ENCODE measurements at places on chromosomes 1 and 21.

- DNase-seq: no peak
Measured at GRCh38 chr1:36645867-36646266, 163.2 kb upstream of the CSF3R start.

DNA sequence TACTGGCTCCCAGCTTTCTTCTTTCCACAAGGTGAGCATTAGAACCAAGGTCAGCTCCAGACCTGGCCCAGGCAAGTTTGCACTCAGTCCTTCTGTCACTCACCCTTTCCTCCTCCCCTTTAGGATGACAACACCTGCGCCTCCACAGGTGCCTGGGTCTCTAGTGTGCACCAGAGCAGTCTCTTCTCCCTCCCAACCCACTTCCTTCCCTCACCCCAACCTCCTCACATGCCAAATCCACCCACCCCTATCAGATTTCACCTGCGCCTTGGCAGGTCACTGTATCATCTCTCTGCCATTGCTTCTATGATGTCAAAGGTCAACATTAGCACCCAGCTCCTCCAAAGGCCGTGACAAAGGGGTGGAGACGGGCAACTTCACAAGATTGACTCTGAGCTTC lies 38.0 kb downstream of the LBR start:
- DNase-seq: no peak

DNA sequence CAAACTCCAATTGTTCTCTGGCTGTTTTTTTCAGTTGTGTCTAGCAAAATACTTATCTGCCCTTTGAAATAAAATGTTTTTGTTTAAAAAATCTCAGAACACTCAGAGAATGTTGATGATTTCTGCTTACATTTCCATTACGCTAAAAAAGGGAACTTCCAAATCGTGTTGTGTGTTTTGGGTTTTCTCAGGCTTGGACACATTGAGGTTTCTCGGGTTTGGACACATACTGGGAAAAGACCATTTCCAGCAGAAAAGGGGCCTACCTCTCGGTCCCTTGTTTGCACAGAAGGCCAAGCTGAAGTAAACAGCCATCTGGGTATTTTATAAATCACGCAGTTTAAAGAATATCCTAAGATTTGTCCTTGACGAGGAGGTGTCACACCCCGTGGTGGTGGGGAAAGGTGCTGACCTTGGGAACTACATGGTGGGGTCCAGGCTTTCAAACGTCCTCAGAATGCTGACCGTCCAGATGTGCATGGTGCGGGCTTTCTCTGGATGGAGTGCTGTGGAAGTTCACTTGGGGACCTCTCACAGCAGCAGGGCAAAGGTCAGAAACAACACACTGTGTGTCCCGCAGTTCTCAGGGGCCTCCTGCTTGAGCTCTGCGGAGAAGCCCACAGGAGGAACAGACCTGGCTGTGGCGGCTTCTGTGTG lies 67.8 kb downstream of the SLC37A1 start:
- DNase-seq: no peak

DNA sequence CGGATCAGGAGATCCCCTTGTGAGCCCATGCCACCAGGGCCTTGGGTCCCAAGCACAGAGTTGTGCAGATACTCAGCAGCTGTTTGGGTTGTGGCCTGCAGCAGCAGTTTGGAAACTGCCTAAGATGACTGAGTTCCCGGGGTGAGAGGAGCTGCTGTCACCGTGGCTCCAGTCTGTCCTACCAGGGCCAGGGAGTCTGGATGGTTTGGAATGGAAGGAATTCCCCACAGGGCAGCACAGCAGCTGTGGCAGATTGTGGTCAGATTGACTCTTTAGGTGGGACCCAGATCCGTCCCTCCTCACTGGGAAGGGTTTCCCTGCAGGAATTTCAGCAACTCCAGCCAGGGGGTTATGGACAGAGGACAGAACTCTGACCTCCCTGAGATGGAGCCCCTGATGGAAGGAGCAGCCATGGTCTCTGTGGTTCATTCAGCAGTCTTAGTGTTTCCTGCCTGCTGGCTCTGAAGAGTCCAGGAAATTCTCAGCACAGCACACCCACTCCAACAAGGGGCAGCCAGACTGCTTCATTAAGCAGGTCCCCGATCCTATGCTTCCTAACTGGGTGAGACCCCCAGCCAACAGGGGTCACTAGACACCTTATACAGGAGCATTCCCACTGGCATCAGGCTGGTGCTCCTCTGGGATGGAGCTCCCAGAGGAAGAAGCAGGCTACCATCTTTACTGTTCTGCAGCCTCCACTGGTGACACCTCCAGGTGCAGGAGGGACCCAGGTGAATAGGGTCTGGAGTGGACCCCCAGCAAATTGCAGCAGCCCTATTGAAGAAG lies 51.5 kb upstream of the TNFSF4 start:
- DNase-seq: no peak

GRCh38 chr21:21396424-21396823 lies 398.2 kb downstream of the NCAM2 start:
- peak; percentile 8 for DNase-seq

DNA sequence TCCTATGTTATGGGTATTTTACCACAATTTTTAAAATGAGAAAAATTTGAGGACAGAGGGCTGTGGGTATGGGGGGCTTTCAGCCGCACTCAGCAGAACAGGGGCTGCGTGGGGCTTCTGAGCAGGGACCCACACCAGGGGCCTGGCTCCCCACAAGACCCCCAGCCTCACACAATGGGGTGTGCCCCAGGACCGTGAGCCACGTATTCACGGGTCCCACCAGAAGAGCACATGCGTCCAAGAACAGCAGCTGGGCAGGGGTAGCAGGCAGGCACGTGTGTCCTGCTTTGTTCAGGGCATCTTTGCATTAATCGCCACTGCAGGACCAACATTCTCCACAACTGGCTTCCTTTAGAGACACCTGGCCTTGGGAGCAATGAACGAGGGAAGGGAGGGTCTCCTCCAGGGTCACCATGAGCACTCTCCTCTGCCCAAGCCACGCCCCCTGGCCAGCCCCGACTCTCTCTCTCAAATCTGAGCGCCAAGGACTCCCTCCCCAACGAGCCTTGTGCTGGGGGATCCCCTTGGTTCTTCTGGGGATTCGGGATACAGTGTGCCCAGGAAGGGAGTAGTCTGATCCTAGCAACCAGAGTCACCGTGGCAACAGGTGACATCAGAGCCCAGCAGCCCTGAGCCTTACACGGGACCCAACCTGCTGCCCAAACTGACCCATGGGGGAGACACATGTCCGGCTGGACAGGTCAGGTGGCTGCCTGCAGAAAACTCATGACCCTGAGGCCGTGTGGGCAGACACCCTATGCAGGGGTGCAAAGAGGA lies 7.4 kb upstream of the ARF1 start:
- no peak for DNase-seq

DNA sequence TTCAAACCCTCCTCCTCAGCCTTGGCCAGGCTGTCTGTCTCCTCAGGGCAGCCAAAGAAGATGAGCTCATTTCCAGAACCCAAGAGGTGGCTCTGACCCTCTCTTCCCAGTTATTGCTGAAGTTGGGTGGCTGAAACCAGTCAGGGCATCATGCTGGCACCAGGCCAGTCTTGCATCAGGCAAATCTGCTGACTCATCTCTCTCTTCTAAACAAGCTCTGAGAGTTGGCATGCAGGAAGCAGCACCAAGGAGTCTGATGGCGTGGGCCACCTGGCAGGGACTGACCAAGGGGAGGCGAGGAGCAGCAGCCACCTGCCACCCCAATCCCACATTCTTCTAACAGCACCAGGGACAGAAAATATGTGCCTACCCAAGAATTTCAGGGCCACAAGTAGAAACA lies 104.8 kb upstream of the ATP1A1 start:
- no peak for DNase-seq

GRCh38 chr1:58727364-58727763 lies 27.5 kb upstream of the MYSM1 start:
- no peak for DNase-seq

DNA sequence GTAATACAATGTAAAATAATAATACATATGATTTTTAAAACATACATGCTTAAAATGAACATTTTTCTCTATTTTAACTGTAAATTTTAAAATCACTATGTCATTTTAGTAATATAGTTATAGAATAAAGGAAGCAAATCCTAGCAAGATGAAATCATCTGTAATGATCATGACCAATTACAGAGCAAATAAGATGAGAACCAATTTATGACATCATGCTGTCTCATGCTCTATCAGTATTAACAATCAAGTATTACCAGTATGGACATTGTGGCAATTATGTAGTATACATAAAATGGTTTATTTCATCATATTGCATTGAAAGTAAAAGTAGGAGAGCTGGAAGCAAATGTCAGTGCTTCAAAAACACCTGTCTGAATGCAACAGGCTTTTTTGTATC lies 255.0 kb downstream of the VAV3 start:
- DNase-seq: no peak

GRCh38 chr1:69295265-69295664 lies 272.5 kb upstream of the LRRC7 start:
- DNase-seq: no peak

GRCh38 chr1:200628223-200628881 lies 7.8 kb upstream of the KIF14 start:
- DNase-seq: no peak

DNA sequence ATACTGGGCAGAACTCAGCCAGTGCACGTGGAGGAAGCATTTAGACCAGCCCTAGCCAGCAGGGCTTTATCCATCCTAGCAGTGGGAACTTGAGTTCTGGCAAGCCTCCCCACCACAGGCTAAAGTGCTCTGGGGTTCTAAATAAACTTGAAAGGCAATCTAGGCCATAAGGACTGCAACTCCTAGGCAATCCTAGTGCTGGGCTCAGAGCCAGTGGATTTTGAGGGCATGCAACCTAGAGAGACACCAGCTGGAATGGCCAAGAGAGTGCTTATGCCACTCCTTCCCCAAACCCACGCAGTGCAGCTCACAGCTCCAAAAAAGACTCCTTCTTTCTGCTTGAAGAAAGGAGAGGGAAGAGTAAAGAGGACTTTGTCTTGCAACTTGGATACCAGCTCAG lies 70.5 kb upstream of the APOBEC4 start:
- DNase-seq: no peak

DNA sequence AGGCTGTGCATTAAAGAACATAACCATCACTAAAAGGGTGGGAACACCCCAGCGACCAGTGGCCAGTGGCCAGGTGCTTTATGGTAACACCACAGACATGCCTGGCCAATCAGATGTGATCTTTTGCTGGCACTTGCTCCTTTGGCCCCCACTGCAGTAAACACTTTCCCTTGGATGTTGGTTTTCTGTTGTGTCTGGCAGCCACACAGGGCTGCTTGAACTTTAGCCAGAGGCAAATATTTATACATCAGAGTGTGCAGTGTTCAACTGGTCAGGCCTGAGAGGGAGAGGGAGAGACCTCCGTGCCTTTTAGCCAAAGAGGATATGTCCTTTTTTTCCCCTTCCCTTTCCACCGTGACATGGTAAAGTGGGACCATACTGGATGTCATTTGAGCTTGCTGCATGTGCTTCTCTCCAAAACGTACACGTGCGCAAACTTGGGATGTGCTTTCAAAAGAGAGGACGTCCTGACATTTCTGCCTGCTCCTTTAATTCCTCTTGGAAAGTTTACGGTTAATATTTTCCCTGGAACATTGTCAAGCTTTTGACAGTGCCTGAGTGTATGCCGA lies 101.2 kb downstream of the NFIA start:
- DNase-seq: no peak

GRCh38 chr1:97903626-97904025 lies 17.2 kb downstream of the DPYD start:
- no peak for DNase-seq

DNA sequence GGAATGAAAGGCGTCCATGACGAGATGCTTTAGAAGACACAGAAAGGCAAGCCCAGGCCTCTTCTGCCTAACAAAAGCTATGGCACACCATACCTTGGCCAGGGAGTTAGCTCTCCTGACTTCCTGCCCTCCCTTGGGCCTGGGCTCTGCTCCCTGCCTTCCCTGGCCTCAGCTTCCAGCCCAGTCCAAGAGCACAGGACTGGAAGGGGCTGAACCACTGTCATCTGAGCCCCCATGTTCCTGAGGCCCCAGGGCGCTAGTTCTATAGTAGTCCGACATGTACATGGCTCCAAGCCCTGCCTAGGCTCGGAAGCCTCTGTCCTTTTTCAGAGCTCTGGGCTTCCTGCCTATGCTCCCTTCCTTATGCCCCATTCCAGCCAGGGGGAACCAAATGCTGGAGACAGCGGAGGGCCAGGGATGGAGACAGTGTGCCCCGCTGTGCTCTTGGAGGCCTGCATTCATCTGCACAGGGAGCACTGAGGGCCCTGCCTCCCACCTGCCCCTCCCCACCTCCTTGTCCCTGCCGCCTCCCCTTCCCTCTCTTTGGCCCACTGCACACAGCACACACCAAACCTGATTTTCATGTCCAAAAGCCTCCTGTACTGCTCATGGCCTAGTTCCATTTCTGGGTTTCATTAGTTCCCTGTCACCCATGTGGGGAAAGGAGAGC lies 240.1 kb downstream of the RHOU start:
- no peak for DNase-seq

GRCh38 chr1:91724644-91725043 lies 161.3 kb downstream of the TGFBR3 start:
- DNase-seq: no peak

GRCh38 chr1:21289700-21290545 lies at the start of gene ECE1:
ECE1 (minus strand) TSS chr1:21290463; CDS start chr1:21290414, 49 bp downstream.
- DNase-seq: peak; percentile 31

DNA sequence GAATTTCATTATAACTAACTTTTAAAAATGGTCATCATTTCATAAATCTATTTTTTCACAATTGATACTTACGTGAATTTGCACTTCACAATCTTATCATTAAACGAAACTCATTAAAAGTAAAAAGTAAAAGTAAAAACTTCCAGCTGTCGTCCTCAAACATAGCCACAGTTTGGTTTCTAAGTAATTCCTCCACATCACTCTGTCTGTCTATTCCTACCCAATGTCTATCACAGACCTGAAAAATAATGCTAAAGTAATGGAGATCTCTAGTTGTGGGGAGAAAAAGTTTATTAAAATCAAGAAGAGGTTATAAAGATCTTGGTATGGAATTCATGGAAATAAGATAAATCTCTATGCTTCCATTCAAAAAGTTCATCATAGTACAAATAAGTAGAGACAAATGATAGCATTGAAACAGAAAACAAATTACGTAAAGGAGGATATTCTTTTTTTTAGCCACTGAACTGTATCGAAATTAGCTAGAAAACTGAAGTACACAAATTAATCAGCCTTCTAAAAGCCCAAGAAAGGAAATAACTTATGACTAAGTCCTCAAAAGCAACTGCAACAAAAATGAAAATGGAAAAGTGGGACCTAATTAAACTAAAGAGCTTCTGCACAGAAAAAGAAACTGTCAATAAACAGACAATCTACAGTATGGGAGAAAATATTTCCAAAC lies 148.6 kb downstream of the TIAM1 start:
- no peak for DNase-seq

GRCh38 chr1:93845538-93846205 lies 33.3 kb downstream of the DNTTIP2 start:
- DNase-seq: no peak

Data from activated gamma-delta T cell (primary cell).